Endodermal cell (in vitro differentiated cells): ENCODE measurements at places on chromosomes 7 and 10.

DNA sequence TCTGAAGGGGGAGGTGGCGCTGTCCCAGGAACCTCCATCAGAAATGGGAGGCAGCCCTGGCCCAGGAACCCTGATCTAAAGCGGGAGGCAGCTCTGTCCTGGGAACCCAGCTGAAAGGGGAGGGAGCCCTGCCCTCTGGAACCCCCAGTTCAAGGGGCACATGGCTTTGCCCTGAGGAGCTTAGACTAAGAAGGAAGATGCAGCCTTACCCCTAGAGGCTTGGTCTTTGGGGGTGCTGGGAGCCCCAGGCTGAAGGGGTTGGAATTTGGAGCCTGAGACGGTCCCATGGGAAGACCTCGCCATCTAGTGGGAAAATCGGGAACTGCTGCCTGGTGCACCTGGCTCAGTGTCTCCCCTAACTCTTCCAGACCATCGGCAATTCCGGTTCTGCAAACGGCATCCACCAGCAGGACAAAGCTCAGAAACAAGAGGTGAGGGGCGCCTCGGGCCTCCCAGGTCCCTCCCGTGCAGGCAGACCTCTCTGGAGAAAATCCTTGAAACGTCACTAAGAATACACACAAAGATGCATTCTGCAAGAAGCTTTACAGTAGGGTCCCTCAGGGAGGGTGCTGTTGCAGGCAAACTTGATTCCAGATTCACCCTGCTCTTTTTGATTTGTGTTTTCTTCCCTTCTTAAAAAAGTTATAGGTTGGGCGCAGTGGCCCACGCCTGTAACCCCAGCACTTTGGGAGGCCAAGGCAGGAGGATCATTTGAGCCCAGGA, 52.4 kb upstream of the GTF2IRD1 start:
- DNase-seq: peak; percentile 95

DNA sequence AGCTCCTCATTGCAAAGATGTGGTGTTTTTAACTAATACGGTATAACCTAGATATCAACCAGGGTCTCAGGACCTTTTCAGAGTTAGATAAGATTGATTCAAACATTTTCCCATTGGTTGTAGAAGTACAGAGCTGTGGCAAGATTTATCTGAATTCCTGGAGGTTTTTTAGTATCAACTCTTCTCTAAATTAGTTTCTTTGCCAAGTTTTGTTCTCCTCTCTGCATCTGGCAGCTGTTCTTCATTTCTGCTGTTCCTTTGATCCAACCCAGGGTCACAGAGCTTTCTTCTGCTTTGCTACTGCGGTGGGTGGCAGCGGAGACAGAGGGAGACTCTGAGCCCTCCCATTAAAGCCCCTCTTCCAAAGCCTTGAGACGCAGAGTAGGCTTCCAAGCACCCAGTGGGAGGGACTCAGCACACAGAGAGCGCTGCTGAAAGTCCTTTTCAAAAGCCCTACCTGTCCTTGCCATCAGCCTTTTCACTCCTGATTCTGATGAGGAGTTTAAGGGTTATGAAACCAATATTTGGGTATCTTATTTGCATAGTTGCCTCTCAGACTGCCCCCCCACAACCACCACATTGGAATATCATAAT, 146.3 kb upstream of the EEPD1 start:
- DNase-seq: peak; percentile 49

DNA sequence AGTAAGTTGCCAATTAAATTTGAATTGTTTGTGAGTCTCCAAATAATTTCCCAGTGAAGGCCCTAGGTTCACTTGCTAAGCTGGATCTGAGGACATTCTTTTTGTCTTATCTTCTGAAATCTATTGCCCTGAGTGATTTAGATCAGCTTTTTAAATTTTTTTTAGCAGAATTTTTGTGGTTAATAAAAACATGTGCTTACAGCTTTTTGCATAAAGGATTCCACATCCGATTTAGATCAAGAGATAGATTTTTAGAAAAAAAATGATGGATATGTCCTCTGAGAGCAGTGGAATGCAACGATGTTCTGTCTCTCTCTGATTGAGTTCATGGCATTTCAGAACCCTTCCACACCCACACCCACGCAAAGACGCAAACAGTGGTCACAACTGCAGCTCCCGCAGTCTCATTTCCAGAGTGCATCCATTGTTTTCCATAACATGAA, 358.8 kb downstream of the SUGCT start:
- DNase-seq: no peak

GRCh38 chr7:100013328-100013676, 2.1 kb upstream of the ZKSCAN1 start:
- no peak for DNase-seq

DNA sequence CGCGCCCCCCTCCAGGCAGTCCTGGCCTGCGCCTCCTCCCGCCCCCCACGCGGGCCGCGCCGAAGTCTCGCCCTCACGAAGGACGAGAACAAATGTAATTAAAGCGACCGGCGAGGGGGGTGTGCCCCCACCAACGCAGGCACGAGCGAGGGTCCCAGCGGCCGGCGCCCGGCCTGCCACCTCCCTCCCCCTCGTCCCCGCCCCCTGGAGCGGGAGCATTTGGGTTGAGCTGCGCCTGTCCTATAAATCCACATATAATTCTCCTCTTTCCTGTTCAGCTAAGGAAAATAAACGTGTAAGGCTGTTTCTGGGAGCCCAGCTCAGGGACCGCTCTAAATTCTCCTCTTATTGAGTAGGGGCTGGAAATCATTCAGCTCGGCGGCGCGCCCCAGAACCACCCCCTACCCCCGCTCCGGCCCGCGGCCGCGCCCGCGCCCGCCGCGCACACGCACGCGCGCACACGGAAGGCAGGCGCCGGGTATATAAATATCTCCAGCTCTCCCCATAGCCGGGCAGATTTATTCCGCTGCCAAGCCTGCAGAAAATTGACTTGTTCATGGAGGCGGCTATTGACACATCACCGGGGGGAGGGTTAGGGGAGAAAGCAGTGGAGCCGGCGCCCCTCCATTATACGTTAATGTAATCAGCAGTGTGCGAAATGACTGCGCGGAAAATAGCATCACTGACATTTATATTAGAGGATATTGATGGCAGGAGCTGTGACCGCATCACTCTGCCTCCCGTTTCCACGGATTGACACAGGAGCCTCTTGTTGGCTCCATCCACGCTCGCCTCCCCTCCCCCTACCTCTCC, 61.6 kb upstream of the BTRC start:
- DNase-seq: peak; percentile 58

DNA sequence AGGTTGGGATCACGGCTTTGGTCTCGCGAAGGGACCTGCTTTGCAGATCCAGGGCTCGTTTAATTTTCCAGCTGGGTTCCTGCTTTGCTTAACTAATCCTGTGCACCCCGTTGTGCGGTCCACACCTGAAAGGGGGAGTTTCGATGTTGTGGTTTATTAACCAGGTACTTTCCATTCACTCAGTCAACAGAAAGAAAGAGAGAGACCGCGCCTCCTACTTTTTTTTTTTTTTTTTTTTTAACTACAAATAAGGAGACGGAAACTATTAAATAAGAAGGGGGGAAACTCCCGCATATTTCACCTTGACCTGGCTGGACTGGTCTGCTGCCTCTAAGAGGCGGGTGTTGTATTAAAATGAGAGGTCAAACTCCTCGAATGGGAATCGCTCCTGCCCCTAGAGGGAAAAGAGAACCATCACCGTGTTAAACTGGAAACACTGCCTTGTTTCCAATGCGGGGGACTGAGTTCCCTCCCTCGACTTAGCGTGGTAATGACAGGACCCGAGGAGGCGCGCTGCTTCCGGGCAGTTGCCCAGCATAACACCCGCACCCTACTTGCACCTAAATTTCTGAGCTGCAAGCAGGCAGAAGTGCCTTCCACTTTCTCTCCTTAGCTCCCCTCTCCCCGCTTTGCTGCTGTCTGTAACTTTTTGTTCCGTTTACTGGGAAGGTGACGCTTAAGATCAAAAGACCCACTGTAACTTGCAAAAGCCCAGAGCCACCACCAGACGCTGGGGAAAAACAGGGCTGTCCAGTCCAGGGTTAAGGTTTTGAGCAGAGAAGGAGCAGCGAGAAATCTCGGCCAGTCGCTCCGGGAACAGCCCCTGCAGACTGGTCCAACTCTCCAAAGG, 1.1 kb upstream of the ITGB8 start:
- DNase-seq: peak; percentile 86

GRCh38 chr7:66296557-66296956, 91.4 kb downstream of the TPST1 start:
- DNase-seq: no peak

- DNase-seq: peak; percentile 53
Measured at GRCh38 chr7:52030722-52031121, 714.1 kb upstream of the COBL start.

DNA sequence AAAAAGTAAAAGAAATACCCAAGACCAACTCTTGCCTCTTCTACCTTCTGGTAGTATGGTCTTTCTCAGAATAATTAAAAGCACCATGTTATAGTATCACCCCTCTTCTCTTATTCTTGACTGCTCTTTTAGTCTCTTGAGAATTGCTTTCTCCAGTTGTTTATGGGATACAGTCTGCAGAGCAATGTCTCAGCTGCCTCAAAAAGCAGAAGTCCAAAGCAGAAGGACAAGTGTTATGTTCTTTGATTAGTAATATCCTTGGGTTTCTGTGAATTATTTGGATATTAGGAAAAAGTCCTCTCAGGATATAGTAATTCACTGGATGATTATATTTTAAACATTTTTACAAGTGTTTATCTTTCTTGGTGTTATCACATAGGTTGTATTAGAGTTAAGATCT, 7.4 kb downstream of the TAS2R41 start:
- no peak for DNase-seq

- peak; percentile 64 for DNase-seq
Measured at GRCh38 chr7:155344270-155344617, 46.6 kb downstream of the INSIG1 start.
